ENCODE measurements at places on chromosomes 1 and 21.

- DNase-seq = peak; percentile 36
These were observed 15.6 kb downstream of the UTP11 start for GRCh38 chr1:38028105-38028591.

- no peak for DNase-seq
These were observed 10.6 kb downstream of the PTPRC start for GRCh38 chr1:198649232-198649967.

- DNase-seq = no peak
These were observed 48.7 kb upstream of the PCP4 start for GRCh38 chr21:39818557-39818956.

GRCh38 chr1:178579562-178579961 is 66.7 kb downstream of the TEX35 start:
- no peak for DNase-seq

DNA sequence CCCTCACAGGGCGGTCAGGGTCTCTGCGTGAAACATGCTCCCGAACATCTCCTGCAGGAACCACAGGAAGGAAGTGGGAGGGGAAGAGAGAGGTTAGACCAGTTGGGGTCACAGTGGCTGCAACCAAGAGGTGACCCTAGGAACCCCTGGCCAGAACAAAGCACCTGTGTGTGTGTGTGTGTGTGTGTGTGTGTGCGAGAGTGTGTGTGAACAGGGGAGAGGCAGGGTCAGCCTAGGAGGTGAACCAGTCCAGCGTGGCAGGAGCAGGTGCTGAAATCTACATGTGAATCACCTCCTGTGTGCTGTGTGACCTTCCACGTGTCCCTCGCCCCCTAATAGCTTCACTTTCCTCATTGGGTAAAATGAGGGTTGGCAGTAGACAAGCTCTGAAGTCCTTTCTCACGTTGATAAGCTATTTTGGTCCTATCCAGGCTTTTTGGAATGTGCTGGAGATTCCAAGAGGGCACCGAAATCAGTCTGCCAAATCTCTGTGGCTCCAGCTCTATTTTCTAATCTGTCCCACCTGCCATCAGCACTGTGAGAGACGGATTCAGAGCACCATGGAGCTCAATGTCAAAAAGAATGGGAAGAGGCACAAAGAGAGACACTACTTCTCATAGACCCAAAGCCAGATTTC is 27.8 kb downstream of the SLC26A9 start:
- peak; percentile 24 for DNase-seq

GRCh38 chr1:29896791-29897714 is 660.7 kb downstream of the PTPRU start:
- DNase-seq = no peak

GRCh38 chr1:200912737-200913407 is 18.2 kb downstream of the INAVA start:
- no peak for DNase-seq

- no peak for DNase-seq
These were observed 54.7 kb downstream of the MAP3K7CL start for GRCh38 chr21:29185172-29185571.

DNA sequence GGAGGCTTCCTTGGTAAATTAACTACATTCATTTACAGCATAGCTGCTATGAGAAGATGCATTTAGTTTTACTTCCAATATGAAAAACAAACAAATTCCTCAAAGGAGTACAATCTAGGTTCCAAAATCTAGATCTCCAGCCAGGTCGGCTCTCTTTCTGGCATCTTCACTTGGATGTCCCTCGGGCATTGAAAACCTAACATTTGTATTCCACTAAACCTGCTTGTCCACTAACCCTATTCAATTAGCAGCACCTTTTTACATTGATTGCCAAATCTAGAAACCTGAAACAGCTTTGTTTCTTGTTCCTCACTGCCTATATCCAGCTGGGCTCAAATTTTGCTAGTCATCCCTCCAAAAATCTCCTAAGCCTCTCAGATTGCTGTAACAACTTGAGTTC is 14.3 kb upstream of the CXADR start:
- DNase-seq = no peak

- DNase-seq = no peak
These were observed 187.6 kb upstream of the FAM78B start for GRCh38 chr1:166354406-166354805.

GRCh38 chr21:44880405-44881197 is 7.1 kb upstream of the PTTG1IP start:
- DNase-seq = peak; percentile 62

GRCh38 chr1:86155807-86156565 is 586 bp downstream of the COL24A1 start:
- DNase-seq = peak; percentile 66

GRCh38 chr1:36088577-36089392 is at the start of gene ADPRS:
TSS of gene ADPRS (plus strand) at chr1:36088892. CDS start at chr1:36088905, 13 bp downstream.
- peak; percentile 87 for DNase-seq

- DNase-seq = no peak
These were observed 510.3 kb downstream of the NPHP4 start for GRCh38 chr1:5481889-5482288.

DNA sequence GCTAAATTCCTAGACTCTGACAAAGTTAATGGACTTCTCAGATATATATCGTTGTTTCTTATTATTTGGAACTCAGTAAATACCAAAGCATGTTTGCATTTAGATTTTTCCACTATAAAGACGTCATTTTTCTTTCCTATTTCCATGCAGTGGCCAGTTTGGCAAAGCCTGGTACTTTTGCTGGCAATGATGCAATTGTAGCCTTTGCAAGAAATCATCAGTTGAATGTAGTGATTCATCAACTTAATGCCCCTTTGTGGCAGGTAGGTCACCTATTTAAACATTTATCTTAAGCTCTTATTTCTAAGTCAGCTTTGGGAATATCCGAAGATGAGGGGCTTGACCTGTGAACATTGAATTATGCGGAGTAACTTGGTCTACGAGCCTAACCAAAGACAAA is 12.0 kb downstream of the OTUD3 start:
- DNase-seq = no peak

DNA sequence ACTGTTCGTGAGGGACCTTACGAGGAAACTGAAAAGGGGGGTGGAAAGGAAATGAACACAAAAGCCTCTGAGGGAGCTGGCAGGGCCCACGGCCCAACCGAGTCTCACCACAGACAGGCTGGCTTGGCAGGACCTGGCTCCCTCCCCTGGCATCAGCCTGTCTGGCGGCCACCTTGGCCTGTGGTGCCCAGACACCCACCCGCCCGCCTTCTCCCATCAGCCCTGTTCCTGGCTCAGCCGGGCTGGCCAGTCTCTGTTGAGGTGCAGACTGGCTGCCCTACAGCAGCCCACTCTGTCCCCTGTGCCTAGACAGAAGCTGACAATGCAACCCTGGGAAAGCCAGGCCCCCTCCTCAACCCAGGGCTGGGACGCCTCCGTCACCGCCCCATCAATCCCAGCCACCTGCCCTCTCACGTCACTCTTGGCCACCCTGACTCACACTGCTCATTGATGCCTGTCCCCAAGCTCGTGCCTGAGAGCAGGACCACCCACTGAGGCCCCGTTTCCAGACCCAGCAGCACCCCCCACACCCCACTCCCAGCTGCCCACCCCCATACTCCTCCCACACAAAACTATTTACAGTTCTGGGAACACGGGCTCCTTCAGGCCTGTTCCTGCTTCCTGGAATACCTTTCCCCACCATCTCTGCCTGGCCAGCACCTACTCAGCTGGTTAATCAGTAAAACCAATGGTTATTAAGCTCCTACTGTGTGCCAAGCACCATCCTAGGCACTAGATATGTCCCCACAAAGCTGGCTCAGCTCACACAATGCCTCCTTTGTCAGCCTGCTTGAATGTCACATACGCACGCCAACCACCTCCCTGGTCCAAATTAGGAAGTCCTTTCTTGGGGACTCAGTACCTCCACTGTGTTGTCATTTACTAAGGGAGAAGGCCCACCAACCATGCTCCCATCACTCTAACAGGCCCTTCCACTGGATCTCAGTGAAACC is 22.7 kb downstream of the SDC3 start:
- DNase-seq = no peak
